ENCODE measurements at places on chromosomes 2 and 18.

- DNase-seq: no peak
Measured at GRCh38 chr2:232843834-232844233, 26.2 kb upstream of the SNORC start.

GRCh38 chr2:149994057-149994728, 406.6 kb upstream of the MMADHC start:
- DNase-seq: no peak

- no peak for DNase-seq
Measured at GRCh38 chr2:119265693-119266066, 42.0 kb downstream of the STEAP3 start.

DNA sequence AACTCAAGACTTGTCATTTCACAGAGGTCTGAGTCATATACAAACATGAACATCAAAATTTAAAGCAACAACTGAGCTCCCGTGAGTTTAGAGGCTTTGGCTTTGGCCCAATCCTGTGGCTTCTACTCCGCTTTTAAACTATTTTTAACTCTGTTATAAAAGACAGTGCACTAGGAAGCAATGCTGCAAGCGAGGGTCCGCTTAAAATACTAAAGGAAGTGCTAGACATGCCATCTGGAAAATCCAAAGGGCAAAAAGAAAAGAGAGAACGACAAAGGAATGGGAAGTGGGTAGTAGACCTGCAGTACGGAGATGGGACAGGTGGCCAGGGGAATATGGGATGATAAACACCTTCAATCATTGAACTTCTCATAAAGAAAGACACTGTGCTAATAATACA, 37.4 kb upstream of the MYT1L start:
- DNase-seq: no peak

DNA sequence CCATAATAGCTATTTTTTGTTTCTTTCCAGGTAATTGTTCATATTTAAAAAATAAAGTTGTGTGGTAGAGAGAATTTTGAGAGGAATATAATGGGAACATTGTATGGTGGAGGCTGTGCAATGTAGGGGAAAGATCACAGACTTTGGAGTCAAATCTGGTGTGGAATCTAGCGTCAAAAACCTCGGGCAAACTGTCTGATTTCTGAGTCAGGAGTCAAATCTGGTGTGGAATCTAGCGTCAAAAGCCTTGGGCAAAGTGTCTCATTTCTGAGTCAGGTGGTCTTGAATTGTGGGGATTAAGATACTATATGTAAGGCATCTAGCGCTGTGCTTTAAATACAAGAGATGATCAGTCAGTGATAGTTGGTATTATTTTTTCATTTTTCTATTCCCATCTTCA, 5.1 kb downstream of the PTPN4 start:
- no peak for DNase-seq
